ENCODE measurements at places on chromosomes 7 and 10.
A peak's percentile ranks its signal among the peaks of the same experiment; 100 is the strongest.

DNA sequence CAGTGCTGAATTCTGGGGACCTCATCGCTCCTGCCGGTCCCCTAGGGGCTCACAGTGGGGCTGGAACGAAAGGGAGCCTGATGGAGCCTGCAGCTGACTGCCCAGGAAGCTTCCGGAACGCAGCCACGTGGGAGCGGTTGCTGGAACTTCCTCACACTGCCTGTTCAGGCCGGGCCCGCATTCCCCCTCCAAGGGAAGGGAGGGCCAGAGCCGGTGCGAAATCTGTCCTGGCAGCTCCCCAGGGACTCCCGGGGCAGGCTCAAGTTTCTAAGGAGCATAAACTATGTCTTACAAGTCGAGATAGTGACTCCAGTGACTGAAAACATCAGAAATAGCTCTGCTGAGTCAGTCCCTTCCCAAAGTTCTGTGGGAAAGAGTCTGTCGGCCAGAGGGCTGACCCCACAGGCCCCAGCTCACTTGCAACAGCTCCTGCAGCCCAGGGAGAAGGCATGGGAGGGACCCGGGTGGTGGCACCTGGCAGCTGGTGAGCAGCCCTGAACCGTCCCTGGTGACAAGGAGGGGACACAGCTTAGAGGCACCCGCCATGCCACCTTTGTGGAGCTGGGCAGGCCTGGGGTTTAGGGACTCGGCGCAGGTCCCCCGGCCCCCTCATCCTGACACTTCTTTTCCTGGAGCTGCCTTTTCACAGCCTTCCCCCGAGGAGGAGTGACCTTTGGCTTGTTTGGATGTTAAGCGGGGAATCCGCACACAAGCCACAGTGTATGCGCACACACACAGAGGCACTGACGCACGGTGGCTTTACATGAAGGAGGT is 47.6 kb downstream of the PDGFA start:
- no peak for DNase-seq

DNA sequence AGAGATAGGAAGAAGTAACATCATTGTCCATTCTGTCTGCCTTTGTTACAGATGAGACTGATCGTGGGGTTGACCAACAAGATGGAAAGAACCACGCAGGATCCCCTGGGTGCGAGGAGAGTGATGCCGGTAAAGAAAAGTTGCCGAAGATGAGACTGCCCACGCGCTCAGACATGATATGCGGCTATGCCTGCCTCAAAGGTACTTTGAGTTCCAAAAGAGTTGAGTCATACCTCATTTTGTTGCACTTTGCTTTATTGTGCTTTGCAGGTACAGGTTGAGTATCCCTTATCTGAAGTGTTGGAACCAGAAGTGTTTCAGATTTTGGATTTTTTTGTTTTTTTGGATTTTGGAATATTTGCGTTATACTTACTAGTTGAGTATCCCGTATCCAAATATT is 12.2 kb upstream of the CLCN1 start:
- no peak for DNase-seq

GRCh38 chr10:33674491-33674890 is 340.0 kb upstream of the NRP1 start:
- no peak for DNase-seq

- no peak for DNase-seq
Measured at GRCh38 chr7:27895551-27895950, 155.6 kb downstream of the TAX1BP1 start.

GRCh38 chr7:3165681-3166580 is 122.3 kb upstream of the CARD11 start:
- DNase-seq, result no peak

GRCh38 chr7:1432411-1433082 is 26.7 kb downstream of the MICALL2 start:
- DNase-seq, result peak; percentile 75

DNA sequence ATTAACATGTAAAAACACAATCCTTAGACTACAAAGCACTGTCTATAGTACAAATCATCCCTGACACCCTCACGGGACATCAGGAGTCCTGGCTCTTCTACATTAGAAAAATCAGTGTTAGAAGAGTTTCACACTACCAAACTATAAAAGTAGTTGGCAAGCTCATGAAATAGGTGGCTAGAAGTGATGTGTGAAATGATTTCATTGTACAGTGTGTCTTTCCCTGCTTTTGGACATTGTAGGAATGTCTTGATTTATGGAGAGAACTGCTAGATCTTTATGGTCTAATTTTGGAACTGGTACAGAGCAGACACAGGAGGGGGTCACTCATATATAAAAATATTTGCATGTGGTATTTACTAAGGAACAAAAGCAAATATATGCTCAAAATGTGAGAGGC is 33.2 kb downstream of the SEMA3A start:
- DNase-seq, result no peak

- no peak for DNase-seq
Measured at GRCh38 chr10:43202657-43203447, 64.0 kb downstream of the RASGEF1A start.

- DNase-seq, result no peak
Measured at GRCh38 chr7:18846765-18847215, 270.6 kb downstream of the TWIST1 start.

GRCh38 chr7:116990056-116990455 is 36.8 kb downstream of the ST7 start:
- DNase-seq, result no peak

DNA sequence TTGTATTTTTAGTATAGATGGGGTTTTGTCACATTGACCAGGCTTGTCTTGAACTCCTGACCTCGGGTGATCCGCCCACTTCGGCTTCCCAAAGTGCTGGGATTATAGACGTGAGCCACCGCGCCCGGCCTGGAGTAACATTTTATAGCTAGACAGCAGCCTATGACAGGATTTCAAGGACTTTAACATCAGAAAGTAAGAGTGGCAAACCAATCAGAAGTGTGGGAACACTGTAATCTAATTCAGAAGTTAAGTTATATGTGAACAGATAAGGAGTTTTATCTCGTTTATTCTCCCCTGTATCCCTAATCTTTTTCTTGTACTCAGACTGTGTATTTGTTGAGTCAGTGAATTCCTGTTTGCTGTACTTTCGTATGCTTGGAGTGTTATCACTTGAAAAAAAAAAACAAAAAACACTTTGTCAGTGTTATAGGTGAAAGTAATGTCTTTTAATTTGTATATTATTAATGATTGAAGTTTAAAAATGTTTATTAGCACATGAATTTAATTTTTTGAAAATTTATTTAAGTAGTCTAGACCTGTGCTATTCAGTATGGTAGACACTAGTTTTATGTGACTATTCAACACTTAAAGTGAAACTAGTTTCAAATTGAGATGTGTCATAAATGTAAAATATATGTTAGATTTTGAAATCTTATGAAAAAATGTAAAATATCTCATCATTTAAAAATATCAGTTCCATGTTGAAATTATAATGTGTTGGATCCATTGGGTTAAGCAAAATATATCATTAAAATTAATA is 38.6 kb downstream of the RSBN1L start:
- no peak for DNase-seq

GRCh38 chr10:119116326-119116951 is 12.5 kb downstream of the DENND10 start:
- DNase-seq, result no peak

DNA sequence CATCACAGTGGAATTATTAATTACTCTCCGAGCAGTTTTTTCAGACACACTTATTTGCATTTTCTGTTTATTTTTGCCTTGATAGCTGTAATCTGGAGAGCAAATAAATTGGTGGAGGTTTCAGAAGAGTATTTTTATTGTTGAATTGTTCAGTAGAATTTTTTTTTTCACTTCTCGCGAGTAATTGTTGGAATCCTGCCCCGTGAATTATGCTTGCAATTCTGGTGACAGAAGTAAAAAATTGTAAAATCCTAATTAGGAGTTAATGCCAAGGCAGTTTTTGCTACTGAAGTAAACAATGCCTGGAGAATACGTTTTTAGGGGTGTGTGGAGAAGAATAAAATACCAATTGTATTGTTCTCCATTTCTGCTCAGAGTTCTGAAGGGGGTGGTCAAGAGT is 88.2 kb downstream of the AOAH start:
- no peak for DNase-seq

- DNase-seq, result no peak
Measured at GRCh38 chr10:47365431-47366180, 17.4 kb downstream of the RBP3 start.

DNA sequence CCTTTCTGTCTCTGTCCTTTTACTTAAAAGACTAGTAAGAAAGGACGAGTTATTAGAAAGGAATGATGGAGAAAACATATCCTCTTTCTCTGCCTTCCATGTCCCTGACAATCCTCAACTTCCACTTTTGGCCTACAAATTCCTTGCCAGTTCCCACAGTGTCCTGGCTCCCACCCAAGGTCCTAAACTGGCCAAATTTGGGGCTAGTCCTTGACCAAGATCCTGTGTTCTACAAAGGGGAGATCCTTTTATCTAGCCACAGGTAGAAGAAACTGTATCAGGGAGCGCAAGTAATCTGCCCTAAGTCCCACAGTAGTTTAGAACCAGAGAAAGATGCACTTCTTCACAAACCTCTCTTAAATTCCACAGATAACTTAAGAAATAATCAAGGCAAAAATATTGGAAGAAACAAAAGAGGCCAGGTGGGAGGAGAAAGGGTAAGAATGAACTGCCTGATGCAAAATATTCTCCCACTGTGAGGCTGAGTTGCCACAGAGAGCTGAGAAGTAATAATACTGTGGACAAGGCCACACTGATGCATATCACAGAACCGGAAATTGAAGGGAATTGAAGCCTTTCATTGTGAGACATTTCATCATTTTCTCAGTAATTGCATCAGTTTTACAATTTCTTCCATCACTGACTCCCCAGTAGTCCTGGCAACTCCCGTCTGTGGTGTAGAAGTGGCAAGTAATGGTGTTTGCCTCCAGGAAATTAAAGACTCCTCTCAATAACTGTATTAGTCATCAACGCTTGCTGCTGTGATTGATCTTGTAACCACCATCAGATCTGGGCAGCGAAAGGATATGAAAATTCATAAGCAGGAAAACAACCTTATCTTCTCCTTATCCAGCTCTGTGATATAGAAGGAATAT is 47.2 kb downstream of the DNAJC12 start:
- DNase-seq, result no peak

DNA sequence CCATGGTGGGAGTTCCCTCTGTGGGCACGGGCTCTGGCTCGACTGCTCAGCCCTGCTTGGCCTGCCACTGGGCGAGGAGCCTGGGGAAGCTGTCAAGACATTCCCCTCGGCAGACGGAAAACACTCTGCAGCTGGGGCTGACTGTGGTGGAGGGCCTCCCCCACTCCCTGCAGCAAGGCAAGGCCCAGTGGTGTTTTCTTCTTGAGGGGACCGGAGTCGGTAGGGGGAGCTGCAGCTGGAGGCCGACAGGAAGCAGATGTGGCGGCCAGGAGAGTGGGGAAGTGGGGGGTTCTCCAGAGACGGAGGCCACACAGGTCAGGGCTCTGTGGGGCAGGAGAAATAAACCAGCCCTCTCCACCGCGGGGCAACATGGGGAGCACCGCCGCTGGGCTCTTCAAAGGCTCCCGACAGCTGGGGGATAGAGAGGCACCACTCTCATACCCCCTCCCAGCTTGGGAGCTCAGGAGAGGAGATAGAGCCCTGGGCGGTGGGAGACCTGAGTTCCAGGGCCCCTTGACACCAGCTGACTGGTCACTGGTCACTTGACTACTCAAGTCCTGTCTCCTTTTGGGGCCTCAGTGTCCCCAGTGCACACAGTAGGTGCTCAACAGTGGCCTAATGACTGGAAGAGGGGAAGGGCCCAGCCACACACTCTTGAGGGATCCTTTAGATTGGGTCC is 43.4 kb downstream of the PPIF start:
- DNase-seq, result no peak

DNA sequence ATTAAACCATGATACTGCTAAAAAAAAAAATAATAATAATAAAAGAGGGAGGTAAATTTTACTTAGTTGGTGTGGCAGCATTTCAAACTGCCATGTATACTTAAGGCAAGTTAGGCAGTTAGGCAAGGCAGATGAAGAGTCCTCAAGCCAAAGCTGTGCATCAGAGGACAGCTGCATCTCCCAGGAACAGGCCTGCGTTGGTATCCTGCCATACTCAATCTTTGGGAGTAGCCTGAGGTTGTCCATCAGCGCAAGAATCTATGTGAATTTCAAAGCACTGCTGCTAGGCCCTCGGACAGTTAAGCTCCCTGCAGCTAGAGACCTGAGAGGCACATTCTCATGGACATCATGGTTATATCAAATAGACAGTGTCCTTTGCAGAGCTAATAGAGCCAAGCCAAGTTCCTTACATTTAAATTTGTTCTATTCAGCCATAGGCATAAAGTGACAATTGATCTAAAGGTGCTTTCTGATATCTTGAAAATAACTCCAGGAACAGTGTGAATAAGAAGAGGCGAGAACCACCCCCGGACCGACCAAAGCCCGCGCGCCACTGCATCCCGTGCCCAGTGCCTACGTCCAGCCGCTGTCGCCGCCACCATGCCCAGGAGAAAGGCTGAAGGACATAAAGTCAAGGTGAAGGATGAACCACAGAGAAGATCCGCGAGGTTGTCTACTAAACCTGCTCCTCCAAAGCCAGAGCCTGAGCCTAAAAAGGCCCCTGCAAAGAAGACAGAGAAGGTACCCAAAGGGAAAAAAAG is 310.6 kb downstream of the SEMA3D start:
- DNase-seq, result no peak

DNA sequence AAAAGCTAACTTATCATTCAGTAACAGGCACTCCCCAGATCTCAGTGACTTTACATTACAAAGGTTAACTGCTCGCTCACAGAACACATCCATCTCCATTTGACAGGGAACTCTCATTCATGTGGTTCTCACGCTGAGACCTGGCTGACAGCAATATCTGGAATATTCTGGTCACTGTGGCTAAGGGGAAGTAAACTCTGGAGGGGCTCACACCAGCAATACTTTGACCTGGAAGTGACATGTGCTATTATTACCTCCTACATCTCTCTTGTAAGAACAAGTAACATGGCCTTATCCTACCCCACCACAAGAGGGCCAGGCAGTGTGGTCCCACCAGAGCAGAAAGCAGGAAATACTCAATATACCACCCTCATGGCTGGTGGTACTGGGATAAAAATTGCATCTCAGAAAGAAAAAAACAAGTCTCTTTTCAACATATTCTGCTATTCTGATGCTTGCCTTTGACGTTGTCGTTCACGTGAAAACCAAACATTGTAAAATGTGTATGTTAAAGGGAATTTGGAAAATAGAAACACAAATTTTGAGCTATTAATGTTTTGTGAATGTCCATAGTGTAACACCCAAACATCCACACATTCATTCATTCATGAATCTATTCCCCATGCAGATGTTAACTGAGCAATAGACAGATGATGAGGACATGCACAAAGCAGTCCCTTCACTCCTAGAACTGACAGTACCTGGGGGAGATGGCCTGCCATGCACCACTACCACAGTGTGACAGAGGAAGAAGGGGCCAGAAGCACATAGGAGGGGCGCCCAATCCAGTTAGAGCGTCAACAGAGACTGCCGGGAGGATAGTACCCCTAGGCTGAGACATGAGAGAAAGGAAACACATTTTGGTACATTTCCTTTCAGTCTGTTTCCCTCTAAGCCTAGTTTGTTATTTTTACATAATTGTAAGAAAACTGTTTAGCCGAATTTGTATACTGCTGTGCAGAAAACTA is 166.0 kb upstream of the SP4 start:
- no peak for DNase-seq
